ENCODE measurements at places on chromosomes 7 and 10. TPM values are rescaled to one million over a fixed set of nuclear protein-coding genes. Genes with fewer than 3 reads are reported as not detected.

DNA sequence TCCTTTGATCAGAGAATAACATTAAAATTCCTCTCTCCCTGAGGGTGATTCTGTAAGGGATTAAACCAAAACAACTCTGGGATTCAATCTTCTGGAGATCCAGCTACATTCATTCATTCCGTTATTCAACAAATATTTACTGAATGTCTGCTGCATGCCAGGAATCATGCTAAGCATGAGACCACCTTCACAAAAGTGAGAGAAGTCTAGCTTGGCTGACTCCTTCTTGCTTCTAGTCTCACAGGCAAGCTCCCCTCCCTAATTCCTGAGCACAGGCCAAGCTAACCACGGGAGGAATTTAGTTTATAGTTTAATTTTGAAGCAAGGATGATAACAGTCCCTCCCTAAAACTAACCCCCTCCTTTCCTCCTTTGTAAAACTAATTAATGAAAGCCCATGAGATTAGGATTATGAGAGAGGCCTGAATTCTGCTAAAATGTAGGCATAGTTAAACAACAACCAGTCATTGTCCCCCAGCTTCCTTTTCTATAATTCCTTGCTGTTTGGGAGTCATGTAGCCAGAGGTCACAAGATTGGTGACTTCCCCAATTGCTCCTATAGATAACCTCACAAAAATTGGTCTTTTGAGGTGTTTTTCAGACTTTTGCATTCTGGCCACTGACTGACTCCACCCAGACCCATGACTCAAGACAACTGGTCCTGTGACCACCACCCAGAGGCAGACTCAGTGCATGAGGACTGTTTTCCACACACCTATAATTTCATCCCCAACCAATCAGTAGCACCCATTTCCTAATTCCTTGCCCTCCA lies 113.5 kb downstream of the ITGB8 start:
- no peak overlapping the region for H3K27ac ChIP-seq
- no peak overlapping the region for H3K4me3 ChIP-seq
- no peaks in the 10 kb centered on the region for H3K36me3 ChIP-seq

Gene CDK14
- total RNA-seq: 39.1 TPM

- no peaks in the 10 kb centered on the region for H3K4me1 ChIP-seq
- H3K4me3 ChIP-seq: no peak overlapping the region
- DNase-seq: no peak
- H3K27ac ChIP-seq: no peak overlapping the region
- no peaks in the 10 kb centered on the region for H3K27me3 ChIP-seq
Observed at GRCh38 chr10:113965683-113966082, 78.0 kb upstream of the ADRB1 start.

Gene OGDHL
- under 0.01 TPM for total RNA-seq

DNA sequence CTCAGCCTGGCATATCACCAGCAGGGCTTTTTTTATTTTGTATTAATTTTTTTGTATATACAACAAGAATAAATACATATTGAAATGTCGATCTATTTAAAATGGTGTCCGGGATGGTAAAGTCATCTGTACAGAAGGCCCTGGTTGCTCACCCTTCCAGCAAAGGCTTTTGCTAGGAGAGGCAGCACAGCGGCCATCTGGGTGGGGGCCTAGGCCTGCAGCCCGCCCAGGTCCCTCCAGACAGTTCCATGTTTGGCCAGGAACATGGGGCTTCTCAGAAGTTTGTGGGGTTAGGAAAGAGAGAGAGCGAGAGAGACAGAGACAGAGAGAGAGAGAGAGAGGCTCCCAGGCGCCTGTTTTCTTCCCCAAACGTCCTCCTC lies 152.6 kb upstream of the LYZL2 start:
- DNase-seq: no peak
- no peaks in the 10 kb centered on the region for H3K27me3 ChIP-seq
- no peak overlapping the region for H3K27ac ChIP-seq

Gene EFCAB10
- not detected for total RNA-seq

Gene LOXL4
- total RNA-seq: 28.6 TPM

DNA sequence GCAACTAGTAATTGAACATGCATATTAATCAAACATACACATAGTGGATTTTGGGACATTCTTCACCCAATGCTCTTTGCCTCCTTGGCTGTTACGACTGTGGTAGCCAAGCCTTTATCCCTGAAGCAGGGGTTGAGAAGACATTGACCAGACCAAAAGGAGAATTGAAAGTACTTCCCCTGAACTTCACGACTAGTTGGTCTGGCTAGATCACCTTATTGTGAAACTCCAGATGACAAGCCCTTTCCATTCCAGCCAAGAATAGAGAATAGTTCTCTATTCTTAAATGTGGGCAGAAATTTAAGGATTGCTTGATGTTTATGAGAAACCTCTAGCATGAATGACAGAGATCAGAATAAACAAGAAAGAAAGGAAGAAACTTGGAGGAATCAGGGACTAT lies 97.0 kb downstream of the LRMDA start:
- no peak overlapping the region for H3K27ac ChIP-seq
- H3K4me3 ChIP-seq: no peak overlapping the region
- no peaks in the 10 kb centered on the region for H3K36me3 ChIP-seq
- H3K4me1 ChIP-seq: peaks cover 29% of the 10 kb centered on the region

Gene VAX1
- not detected for total RNA-seq

DNA sequence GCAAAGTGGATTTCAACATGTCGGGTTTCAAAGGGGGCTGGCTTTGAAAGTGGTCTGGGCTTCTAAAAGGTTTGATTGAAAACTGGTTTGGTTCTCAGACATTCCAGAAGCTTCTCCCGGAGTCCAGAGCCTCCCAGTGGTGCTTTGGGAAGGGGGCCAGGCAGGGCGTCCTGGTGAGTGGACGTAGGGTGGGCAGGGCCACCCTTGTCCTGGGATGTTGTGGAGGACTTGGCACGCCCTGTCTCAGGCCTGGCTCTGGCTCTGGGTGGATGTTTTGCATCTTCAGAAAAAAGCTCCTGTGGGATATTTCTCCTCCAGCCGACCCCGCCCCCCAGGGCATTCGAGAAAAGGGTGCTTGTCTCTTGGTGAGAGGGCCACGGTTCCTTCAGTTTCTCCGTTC lies 31.2 kb downstream of the GRIFIN start:
- DNase-seq: peak; percentile 89
- H3K27ac ChIP-seq: peak overlapping the region; percentile 59
- no peak overlapping the region for H3K4me3 ChIP-seq
- peaks cover 4% of the 10 kb centered on the region for H3K27me3 ChIP-seq

DNA sequence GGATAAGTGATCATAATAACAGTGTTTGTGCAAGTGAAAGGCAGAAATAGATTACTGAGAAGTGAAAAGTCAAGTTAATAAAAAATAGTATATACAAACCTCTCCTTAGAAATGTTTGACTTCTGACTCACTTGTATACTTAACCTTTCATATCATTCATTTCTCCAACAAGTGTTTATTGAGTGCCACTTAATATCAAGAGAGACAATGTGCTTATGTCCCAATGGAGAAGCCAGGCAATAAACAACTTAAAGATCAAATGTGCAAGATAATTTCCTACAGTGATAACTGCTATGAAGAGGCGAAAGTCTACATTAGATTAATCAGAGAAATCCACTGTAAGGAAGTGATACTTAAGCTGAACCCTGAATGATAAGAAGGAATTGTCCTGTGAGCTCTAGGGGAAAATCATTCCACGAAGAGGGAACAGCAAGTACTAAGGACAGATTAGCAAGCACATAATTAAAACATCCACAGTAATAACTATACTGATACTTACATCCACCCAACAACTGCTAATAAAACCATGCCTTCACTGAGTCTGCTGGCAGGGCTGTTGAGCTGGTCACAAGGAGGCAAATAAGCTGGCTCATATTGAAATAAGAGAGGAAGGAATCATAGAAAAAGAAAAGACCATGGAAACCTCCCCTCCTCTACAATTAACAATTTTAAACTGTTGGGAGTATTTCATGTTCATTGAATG lies 203.5 kb downstream of the CTNNA3 start:
- H3K4me3 ChIP-seq: no peak overlapping the region
- DNase-seq: no peak
- H3K27me3 ChIP-seq: no peaks in the 10 kb centered on the region
- H3K4me1 ChIP-seq: no peaks in the 10 kb centered on the region

GRCh38 chr7:105297309-105297708 lies 91.4 kb downstream of the SRPK2 start:
- H3K4me1 ChIP-seq: no peaks in the 10 kb centered on the region
- no peak for DNase-seq
- H3K36me3 ChIP-seq: no peaks in the 10 kb centered on the region
- H3K4me3 ChIP-seq: no peak overlapping the region
- no peaks in the 10 kb centered on the region for H3K27me3 ChIP-seq
- no peak overlapping the region for H3K27ac ChIP-seq

Gene NUTM2D
- total RNA-seq: 1.5 TPM

GRCh38 chr7:88020953-88021665 lies 87.1 kb downstream of the ADAM22 start:
- H3K4me1 ChIP-seq: no peaks in the 10 kb centered on the region
- H3K4me3 ChIP-seq: no peak overlapping the region
- DNase-seq: no peak
- no peaks in the 10 kb centered on the region for H3K36me3 ChIP-seq
- H3K27me3 ChIP-seq: no peaks in the 10 kb centered on the region

Gene RAB11FIP2
- total RNA-seq: 47.7 TPM

Gene AKR1C8
- not detected for total RNA-seq

- H3K27me3 ChIP-seq: no peaks in the 10 kb centered on the region
- H3K4me3 ChIP-seq: no peak overlapping the region
- no peak for DNase-seq
- no peaks in the 10 kb centered on the region for H3K36me3 ChIP-seq
- no peak overlapping the region for H3K27ac ChIP-seq
- no peaks in the 10 kb centered on the region for H3K4me1 ChIP-seq
Observed at GRCh38 chr10:92742331-92743228, 52.8 kb downstream of the HHEX start.

- H3K4me3 ChIP-seq: no peak overlapping the region
- H3K27me3 ChIP-seq: no peaks in the 10 kb centered on the region
Observed at GRCh38 chr7:70153933-70154332, 555.7 kb downstream of the AUTS2 start.

Gene ACBD7
- total RNA-seq: 0.72 TPM

DNA sequence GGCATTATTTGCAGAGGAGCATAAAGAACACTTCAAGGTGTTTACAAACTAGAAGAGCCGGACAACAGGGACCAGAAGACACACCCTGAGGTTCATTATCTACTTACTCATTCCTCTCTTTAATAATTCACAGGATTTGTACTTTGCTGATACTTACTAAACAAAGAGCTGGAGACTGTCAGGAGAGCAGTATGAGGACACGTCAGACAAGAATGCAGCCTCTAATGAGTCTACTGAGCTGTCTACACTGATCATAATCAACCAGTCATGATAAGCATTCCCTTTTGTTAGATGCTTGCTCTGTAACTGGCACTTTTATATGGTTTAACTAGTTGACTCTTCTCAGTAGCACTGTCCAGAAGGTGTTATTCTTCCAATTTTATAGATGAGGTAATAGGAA lies 243.3 kb upstream of the CDC14C start:
- DNase-seq: no peak
- no peak overlapping the region for H3K4me3 ChIP-seq
- H3K36me3 ChIP-seq: no peaks in the 10 kb centered on the region

Gene TMEM26
- 6.5 TPM for total RNA-seq

DNA sequence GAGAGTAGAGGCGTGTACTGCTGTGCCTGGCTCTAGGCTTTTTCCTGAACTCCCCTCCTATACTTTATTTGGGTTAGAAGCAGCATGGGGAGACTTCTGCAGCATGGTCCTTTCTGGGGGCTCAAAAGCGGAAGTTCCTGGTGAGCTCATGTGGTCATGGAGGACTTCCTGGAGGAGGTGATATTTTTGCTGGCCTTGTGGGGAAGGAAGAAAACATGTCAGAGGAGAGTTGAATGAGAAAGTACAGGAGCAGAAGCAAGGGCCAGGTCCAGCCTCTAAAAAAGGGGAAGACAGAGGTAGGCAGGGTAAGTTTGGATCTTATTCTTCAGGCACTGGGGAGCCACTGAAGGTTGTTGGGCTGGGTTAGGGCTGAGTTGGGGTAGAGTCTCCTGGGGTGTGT lies 45.5 kb downstream of the CASTOR2 start:
- H3K36me3 ChIP-seq: peaks cover 3% of the 10 kb centered on the region
- H3K27me3 ChIP-seq: no peaks in the 10 kb centered on the region
- no peaks in the 10 kb centered on the region for H3K4me1 ChIP-seq
- H3K4me3 ChIP-seq: no peak overlapping the region
- H3K27ac ChIP-seq: no peak overlapping the region

- peaks cover 3% of the 10 kb centered on the region for H3K4me1 ChIP-seq
- no peaks in the 10 kb centered on the region for H3K27me3 ChIP-seq
Observed at GRCh38 chr10:50464004-50464409, 159.7 kb downstream of the SGMS1 start.

Gene CYP2E1
- 1.8 TPM for total RNA-seq

DNA sequence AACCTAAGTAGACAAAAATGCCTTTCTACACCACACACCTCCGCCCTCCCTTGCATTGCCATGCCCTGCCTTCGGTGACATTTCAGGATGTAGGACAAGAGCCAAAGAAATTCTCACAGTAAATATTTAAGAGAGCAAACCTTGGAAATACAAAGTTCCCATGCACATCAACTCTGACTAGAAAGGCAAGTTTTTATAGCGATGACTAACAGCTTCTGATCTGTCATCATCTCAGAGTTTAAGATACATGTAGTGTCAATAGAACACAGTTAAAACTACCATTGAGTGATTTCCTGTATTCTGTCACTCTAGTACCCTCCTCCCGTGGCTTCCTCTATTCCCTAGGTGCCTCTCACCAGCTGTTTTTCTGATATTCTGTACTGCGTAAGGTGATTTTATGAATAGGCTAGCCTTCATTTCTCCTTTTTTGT lies 20.7 kb downstream of the SLC16A9 start:
- no peak overlapping the region for H3K4me3 ChIP-seq
- H3K4me1 ChIP-seq: no peaks in the 10 kb centered on the region
- H3K27ac ChIP-seq: no peak overlapping the region
- peak; percentile 72 for DNase-seq
- no peaks in the 10 kb centered on the region for H3K36me3 ChIP-seq
- no peaks in the 10 kb centered on the region for H3K27me3 ChIP-seq

DNA sequence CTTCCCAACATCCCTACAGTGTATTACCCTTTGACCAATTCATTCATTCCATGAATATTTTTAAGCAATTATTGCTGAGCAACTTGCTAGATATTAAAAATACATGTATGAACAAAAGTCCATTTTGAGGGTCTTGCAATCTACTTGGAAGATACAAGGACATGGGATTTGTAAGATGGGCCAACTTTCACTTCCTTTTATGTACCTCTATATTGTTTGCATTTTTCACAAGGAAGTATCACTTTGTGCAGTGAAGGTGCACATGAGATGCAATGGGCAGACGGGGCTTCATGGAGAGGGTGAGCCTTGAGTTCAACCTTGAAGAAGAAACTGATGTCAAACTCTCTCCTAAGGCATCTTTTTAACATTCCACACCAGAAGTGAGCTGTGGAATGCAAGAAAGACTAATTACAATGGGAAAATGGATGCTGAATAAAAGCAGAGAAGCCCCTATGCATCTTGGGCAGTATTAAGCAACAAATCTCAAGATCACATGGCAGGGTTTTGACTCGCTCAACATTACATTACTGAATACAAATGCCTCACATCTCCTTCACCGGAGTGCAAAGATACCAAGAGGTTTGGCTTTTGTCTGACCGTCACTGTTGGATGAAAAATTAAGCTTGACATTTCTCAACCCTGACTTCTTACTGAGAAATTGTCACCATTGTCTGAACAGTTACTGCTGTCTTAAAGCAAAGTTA lies 341.5 kb downstream of the ELMO1 start:
- no peaks in the 10 kb centered on the region for H3K36me3 ChIP-seq
- H3K27me3 ChIP-seq: no peaks in the 10 kb centered on the region
- no peak for DNase-seq
- no peaks in the 10 kb centered on the region for H3K4me1 ChIP-seq

GRCh38 chr10:73876971-73877370 lies 2.6 kb upstream of the CAMK2G start:
- no peak overlapping the region for H3K27ac ChIP-seq
- no peaks in the 10 kb centered on the region for H3K27me3 ChIP-seq
- peaks cover 19% of the 10 kb centered on the region for H3K4me1 ChIP-seq
- no peak overlapping the region for H3K4me3 ChIP-seq
- no peaks in the 10 kb centered on the region for H3K36me3 ChIP-seq
- peak; percentile 94 for DNase-seq

All from osteoblast (primary cell).